ENCODE measurements at places on chromosomes 12 and 14. TPM values are rescaled to one million over a fixed set of nuclear protein-coding genes. Genes with fewer than 3 reads are reported as not detected.

GRCh38 chr12:109878247-109878625 lies 2.1 kb downstream of the GLTP start:
- no peaks in the 10 kb centered on the region for H3K27me3 ChIP-seq
- H3K4me1 ChIP-seq = peaks cover 29% of the 10 kb centered on the region
- H3K4me3 ChIP-seq = no peak overlapping the region
- no peak overlapping the region for H3K27ac ChIP-seq
- DNase-seq = no peak

- H3K27me3 ChIP-seq = no peaks in the 10 kb centered on the region
- H3K36me3 ChIP-seq = peaks cover 3% of the 10 kb centered on the region
- no peak overlapping the region for H3K4me3 ChIP-seq
- DNase-seq = no peak
- H3K4me1 ChIP-seq = peaks cover 7% of the 10 kb centered on the region
Measured at GRCh38 chr12:57781801-57782200, 786 bp upstream of the TSFM start.

GRCh38 chr12:104903648-104904423 lies 54.3 kb downstream of the SLC41A2 start:
- H3K27me3 ChIP-seq = no peaks in the 10 kb centered on the region
- no peaks in the 10 kb centered on the region for H3K4me1 ChIP-seq
- H3K36me3 ChIP-seq = peaks cover 2% of the 10 kb centered on the region
- no peak for DNase-seq
- H3K4me3 ChIP-seq = no peak overlapping the region
- H3K27ac ChIP-seq = no peak overlapping the region

GRCh38 chr12:5745251-5745888 lies 199.7 kb downstream of the ANO2 start:
- peaks cover 3% of the 10 kb centered on the region for H3K4me1 ChIP-seq
- no peak overlapping the region for H3K4me3 ChIP-seq
- H3K27ac ChIP-seq = peak overlapping the region; percentile 15
- H3K27me3 ChIP-seq = no peaks in the 10 kb centered on the region

DNA sequence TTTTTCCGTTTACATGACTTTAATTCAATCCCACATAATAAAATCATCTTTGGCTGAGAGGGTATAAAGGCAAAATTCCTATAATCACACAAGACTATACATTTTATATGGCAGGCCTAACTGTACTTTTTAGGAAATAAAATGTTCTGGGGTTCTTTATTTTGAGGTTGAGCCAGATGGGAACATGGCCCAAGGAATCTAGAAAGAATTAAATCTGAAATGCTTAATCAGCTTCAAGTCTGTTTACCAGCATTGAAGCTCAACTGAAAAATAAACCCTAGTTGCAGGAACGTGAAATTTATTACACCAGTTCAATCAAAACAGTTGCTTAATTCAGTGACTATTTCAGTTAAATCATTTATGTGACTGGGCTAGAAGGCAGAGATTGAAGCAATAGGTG lies 191.0 kb upstream of the BTG1 start:
- H3K4me1 ChIP-seq = no peaks in the 10 kb centered on the region
- H3K36me3 ChIP-seq = no peaks in the 10 kb centered on the region
- H3K4me3 ChIP-seq = no peak overlapping the region
- no peak for DNase-seq
- no peak overlapping the region for H3K27ac ChIP-seq

The PPP1R36 gene
- 3.3 TPM for polyA plus RNA-seq
